ENCODE measurements at places on chromosomes 5 and 9. TPM values are rescaled to one million over a fixed set of nuclear protein-coding genes. Genes with fewer than 3 reads are reported as not detected.

The PRSS3 gene
- total RNA-seq: 1.5 TPM

The PCDH1 gene
- 7.4 TPM for total RNA-seq

The LHFPL2 gene
- total RNA-seq: 48.8 TPM

The PCDHGA10 gene
- 5.3 TPM for total RNA-seq

The ZFP37 gene
- total RNA-seq: 4.9 TPM

The PCDHB4 gene
- 1.7 TPM for total RNA-seq

The GFRA3 gene
- total RNA-seq: not detected

The GALNT12 gene
- total RNA-seq: 5.4 TPM

The PIK3R1 gene
- total RNA-seq: 11.4 TPM

The ARHGEF28 gene
- 15.9 TPM for total RNA-seq

DNA sequence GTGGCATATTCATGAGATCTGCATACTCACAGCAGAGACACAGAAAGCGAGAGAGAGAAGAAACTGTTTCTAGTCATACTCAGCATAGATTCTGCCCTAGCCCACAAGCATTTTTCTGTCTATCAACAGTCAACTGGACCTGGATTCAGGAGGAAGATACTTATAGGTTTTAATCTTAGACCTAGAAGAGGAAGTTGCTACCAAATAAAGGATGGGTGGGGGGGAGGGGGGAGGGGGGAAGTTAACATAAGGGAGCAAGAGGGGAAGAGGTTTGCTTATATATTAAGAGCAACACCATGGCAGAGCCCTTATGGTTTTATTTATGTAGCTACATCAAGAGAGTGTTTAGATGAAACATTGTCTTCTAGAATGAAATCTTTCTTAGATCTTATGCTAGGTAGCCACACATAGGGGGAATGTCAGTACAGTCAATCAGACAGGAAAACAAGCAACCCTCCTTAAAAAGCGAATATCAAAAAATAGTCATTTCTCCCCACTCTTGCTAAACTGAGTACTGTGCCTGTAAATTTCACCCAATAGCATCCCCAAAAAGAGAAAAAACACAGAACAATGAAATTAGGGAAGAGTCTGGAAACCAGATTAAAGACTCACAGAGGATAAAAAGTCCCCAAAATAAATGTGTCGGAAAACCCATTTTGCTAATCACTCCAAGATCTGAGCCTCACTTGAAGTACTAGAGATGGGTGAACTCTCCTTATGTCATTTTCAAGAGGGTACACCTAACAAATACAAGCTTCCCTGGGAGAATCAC is 192.7 kb upstream of the NR4A3 start:
- DNase-seq: no peak

GRCh38 chr9:71620331-71620730 is 148.0 kb downstream of the CEMIP2 start:
- no peak for DNase-seq

GRCh38 chr5:15587916-15588315 is 87.9 kb downstream of the FBXL7 start:
- DNase-seq: no peak

- no peak for DNase-seq
These were observed 153.8 kb upstream of the FST start for GRCh38 chr5:53326424-53327153.

- no peak for DNase-seq
These were observed 49.2 kb upstream of the LIFR start for GRCh38 chr5:38605610-38606009.

- DNase-seq: no peak
These were observed 317.6 kb downstream of the CWC27 start for GRCh38 chr5:65086234-65086890.

- no peak for DNase-seq
These were observed 59.2 kb upstream of the STK32A start for GRCh38 chr5:147175516-147176097.

- peak; percentile 62 for DNase-seq
These were observed 18.9 kb downstream of the SQSTM1 start for GRCh38 chr5:179839328-179840256.

DNA sequence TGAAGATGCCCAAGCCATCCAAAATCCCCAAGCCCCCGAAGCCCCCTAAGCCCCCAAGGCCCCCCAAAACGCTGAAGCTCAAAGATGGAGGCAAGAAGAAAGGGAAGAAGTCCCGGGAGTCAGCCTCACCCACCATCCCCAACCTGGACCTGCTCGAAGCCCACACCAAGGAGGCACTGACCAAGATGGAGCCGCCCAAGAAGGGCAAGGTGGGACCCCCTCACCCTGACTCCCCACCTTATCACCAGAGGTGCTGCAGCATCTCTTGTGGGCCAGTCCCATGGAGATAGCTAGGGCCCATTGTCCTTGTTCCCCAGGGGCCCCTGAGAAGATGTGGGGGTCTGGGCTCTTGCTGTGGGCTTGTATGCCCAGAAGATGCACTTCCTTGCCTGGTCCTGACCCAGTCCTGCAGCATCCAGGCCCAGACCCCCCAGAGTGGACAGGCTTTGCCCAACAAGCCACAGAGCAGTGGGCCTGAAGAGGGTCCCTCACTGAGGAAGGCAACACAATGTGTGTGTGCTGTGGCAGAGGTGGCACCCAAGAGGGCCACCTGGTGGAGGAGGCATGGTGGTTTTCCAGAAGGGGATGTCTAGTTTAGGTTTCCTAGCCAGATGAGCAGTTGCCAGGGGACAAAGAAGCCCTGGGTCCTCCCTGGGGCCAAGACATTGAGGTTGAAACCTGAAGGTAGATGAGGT is 84.1 kb downstream of the PHF2 start:
- DNase-seq: no peak

GRCh38 chr5:68593211-68593671 is 377.7 kb downstream of the PIK3R1 start:
- DNase-seq: no peak

GRCh38 chr5:161051920-161052500 is 200.0 kb upstream of the ATP10B start:
- DNase-seq: no peak

- no peak for DNase-seq
These were observed 231.3 kb downstream of the ENC1 start for GRCh38 chr5:74409166-74409706.

DNA sequence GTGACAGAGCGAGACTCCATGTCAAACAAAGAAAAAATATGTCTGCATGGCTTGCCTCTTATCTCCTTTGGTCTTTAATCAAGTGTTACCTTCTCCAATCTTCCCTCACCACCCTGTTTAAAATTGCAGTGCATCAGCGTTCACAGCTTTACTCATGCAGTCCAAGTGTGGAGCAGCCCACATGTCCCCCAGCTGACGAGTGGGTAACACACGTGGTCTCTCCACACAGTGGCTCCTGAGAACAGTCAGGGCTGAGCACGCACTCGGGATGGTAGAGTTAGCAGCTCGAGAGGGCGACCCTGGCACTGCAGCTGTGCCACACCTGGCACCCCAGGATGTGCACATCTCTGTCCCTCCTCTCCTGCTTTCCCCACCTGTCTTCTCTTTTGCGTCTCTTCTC is 25.9 kb upstream of the CFAP157 start:
- DNase-seq: no peak

DNA sequence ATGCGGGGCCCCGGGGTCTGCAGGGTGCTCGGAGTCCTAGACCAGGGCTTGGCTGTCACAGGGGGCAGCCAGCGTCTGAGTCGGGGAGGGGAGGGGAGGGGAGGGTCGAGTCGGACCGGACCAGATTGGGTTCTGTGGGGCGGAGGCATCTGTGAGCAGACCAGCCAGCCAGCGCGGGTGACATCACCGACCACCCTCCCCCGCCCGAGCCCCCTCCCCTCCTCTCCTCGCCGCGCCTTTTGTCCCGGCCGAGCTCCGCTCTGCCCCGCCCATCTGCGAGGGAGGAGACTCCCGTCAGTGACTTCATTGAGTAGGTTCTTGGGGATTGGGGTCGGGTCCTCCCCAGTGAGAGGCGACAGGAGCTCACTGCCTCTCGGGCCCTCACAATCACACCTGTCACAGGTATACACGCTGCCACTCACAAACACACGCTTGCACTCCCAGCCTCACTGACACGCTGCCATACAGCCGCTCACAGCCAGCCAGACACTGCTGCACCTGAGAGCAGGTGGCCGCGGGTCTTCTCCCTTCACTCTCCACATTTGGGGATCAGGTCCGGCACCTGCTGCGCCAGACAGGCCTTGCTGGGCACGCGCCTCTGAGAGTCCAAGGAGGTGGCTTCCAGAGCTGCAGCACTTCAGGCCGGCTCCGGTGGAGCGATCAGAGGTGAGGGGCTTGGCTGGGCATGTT is 546 bp downstream of the DNAJB5 start:
- DNase-seq: no peak

DNA sequence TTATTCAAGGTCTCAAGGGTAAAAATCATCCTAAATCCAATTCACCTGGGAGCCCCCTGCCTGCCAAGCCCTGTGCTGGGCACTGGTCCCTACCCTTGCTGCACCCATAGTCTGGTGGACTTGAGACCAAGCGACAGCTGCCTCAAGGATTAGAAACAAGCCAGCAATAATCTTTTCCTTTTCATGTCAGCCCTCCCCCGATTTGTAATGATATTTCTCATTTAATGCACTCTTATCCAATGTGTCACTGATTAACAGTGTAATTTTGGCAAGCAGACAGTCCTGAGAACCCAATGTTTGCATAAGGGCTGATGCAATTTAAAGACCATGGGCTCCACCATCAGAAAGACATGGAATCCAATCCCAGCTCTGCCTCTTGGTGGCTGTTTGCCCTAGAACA is 108.9 kb downstream of the ACTL7B start:
- no peak for DNase-seq

GRCh38 chr9:84811072-84811750 is 141.7 kb downstream of the NTRK2 start:
- no peak for DNase-seq

DNA sequence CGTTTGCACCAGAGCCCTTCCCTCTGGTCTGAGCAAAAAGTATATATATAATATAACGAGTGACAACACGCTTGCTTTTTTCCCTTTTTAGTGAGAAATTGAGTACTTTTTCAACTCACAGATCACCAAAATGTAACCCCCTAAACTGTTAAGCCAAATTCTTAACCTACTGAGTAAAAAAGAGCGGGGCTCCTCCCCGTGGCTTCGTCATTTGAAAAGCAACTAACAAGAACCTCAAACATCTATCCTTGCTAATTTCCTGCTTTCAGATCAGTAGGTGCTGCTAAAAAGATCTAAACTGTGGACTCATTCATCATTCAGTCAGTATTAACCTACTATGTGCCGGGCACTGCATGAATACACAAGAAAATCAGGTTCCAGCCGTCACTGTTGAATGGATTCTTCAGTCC is 1.0 kb upstream of the PTBP3 start:
- DNase-seq: peak; percentile 31

GRCh38 chr9:16521868-16522411 is 348.5 kb downstream of the BNC2 start:
- DNase-seq: peak; percentile 89

DNA sequence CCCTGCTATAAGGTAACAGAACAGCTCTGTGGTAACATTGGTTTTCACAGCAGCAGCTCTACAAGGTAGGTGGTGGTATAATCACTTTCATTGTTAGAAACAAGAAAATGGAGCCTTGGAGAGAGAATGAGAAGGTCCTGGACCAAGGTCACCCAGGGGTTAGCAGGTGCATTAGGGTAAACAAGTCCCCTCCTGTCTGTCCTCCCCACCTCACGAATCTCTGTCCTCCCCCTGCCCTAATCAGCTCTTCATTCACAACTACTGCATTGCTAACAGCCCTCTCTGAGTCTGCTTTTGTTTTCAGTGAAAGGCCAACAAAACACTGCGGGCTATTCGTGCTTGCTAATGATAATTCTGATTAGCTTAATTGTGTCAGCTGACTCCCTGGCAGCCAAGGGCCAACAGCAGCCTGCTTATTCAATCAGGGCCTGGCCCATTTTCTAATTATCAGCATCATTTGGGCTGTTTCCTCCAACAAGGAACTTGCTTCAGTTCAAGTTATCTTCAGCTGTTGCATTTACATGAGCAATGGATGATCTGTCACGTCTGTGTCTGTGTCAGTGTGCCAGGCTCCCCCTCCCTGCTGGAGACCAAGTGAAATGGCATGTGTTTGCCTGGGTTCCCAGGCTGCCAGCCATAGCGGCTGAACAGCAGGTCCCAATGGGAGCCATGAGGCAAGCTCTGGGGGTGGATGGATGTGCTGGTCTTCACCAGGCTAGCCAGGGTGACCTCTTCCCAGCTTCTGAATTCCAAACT is 56.7 kb upstream of the EQTN start:
- DNase-seq: no peak

DNA sequence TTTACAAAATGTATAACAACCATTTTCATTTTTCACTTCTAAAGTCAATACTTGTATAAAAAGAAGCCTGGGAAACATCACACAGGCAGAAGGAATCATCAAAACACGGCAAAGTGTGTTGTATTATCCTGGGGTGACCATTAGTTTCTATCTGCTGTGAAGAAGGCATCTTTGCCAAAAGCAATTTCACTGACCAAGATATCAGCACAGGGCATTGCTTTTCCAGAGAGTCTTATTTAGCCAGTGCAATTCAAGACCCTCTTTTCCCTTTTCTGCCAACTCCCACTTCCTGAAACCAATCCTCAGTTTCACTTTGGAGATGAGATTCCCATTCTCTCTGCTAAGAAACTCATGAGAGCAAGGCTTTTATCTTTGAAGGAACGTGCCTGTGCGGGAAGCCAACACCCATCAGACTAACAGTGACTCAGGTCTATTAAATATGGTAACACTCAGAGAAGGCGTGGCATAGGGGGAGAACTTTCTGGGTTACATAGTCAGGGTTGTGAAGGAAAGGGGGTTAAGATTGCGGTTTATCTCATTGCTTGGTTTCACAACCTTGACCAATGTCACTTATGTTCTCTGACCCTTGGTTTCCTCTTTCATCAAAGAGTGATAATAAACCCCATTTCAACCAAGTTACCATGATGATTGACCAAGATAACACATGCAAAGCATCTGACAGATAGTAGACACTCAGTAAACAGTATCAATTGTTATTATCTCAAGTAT is 666.9 kb upstream of the KLF4 start:
- peak; percentile 72 for DNase-seq

DNA sequence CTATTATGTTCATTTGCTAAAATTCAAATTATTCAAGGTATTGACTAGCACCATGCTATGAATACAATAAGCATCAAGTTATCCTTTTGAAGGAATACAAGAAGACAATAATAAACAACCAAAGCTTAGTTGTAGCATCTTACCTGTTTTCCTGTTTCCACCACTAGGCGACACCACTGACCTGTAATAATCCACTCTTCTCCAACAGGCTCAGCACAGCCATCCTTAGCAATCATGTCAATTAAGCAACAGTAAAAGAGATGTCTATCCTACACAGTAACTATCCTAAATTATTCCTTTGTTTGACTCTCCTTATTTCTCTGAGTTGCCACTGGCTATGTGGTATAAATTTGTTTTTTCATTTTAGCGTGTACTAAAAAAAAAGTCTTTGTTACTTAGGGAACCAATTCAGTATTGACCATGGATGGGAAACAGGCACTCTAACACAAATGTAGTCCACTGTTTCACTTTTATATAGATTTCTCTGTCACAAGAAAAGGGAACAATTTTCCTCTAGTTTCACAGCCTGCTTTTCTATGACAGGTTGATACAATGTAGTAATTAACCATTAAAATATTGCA is 46.2 kb downstream of the PCA3 start:
- DNase-seq: peak; percentile 76

GRCh38 chr9:120387257-120388002 is 192.5 kb downstream of the CDK5RAP2 start:
- no peak for DNase-seq

- DNase-seq: no peak
These were observed 58.4 kb downstream of the ZNF510 start for GRCh38 chr9:96719521-96719920.

GRCh38 chr9:95764533-95765319 is 110.8 kb upstream of the ERCC6L2 start:
- no peak for DNase-seq

- DNase-seq: no peak
These were observed 7.1 kb upstream of the MYOZ3 start for GRCh38 chr5:150653762-150654556.

- no peak for DNase-seq
These were observed 193.1 kb downstream of the DCP2 start for GRCh38 chr5:113169720-113170119.

Measured in A172 (cell line).